ENCODE measurements at places on chromosomes 12 and 14. TPM values are rescaled to one million over a fixed set of nuclear protein-coding genes. Genes with fewer than 3 reads are reported as not detected.
A peak's percentile ranks its signal among the peaks of the same experiment; 100 is the strongest.

The ATP23 gene
- 9.0 TPM for polyA plus RNA-seq

DNA sequence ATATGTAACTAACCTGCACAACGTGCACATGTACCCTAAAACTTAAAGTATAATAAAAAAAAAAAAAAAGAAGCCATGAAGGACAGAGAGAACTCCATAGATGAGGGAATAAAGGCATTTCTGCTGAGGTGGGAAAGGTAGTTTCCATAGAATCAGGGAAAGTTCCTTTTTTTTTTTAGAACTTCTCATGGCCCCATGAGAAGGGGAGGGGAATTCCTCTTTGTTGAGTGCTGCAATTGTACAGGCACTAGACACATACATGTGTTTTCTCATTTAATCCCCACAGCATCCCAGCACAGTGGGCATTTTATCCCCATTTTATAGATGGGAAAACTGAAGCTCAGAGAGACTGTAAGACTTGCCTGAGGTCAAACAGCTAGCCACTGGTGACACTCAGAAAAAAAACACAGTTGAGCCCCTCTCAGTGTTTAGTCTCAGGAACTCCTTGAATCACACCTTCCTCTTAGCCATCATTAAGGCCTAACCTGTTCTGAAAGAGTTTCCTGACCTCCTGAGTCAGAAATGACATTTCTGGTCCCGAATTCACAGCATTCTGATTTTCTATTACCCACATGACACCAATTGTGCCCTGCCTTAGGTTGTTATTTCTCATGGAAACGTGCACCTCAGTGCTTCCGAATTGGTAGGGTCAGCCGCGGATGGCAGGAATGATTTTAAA is 189.3 kb upstream of the G2E3 start:
- DNase-seq = no peak

DNA sequence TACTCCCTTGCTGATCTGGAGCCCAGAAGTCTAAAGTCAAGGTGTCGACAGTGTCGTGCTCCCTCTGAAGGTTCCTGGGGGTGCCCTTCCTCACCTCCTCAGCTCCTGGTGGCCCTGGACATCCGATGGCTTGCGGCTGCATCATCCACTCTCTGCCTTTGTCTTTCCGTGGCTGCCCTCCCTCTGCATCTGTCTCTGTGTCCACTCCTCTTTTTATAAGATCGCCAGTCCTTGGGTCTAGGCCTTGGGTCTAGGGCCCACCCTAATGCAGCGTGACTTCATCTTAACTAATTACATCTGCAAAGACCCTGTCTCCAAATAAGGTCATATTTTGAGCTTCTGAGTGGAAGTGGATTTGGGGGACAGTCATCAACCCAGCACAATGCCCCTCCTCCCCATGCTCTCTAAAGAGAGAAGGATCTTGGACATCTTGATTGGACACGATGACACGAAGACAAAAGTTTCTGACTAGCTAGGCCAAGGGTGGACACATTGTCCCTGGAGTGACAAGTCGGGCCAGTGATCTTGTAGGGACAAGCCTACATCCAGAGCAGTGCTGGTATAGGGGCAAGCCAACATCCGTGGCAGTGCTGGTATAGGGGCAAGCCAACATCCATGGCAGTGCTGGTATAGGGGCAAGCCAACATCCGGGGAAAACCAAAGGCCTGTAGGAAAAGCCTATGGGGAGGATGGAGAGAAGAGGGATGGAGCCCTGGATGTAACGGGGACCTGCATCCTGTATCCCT is 93.9 kb upstream of the DIO3 start:
- DNase-seq = no peak

DNA sequence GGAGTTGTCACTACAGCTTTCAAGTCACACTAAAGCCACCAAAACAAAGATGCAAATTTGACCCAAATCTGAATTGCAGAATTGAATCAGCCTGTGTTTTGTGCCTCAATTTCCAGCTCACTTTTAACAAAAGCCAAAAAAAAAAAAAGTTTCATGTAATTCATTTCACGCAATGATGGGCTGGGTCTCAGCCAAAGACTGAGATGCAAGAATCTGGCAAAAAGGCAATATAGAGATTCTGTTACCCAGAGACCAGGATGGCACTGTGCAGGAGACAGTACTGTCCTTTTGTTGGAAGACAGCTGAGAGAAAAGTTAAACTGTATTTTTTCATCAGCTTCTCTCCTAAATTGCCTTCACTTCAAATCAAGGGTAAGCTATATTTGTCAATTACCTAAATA is 205.7 kb upstream of the NPAS3 start:
- peak; percentile 53 for DNase-seq

- DNase-seq = no peak
Measured at GRCh38 chr12:41835556-41835955, 309.1 kb downstream of the GXYLT1 start.

Data from spinal cord (tissue), 10 donors.